ENCODE measurements at places on chromosomes 11 and 22.

GRCh38 chr11:73659961-73660360, 13.6 kb downstream of the PLEKHB1 start:
- no peak for DNase-seq

DNA sequence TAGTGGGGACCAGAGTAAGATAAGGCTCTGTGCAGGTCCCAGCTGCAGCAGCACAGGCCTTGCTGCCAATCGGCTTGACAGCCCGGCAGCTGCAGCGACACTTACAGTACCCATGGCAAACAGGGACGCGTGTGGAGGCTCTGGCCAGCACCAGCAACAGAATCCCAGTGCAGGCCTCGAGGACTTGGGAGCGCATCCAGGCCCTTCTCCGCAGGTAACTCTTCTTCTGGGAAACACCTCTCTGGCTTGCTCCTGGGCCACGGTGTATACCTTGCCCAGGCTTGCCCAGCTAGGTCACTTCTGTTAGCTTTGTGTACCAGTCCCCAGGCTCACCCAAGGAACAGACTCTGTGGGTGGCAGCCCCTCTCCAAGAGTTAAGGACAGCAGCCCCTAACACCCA, 126.7 kb downstream of the CTTN start:
- DNase-seq: no peak

DNA sequence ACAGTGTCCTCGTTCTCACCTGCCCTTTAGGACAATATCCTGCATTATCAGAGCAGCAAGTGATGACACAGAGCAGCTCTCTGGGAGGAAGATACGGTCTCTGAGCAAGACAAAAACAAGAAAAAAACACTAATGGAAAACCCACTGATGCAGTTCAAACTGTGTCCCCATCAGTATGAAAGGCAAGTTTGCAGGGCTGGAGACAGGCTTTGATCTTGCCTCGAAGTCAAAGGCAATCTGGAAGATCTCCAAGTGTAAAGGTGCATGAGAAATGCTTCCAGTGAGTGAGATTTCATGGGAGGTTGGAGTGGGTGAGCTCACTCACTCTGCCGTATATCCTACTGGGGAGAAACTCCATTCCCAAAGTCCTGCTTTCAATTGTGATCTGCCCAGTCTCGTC, 157.5 kb downstream of the KIRREL3 start:
- no peak for DNase-seq

DNA sequence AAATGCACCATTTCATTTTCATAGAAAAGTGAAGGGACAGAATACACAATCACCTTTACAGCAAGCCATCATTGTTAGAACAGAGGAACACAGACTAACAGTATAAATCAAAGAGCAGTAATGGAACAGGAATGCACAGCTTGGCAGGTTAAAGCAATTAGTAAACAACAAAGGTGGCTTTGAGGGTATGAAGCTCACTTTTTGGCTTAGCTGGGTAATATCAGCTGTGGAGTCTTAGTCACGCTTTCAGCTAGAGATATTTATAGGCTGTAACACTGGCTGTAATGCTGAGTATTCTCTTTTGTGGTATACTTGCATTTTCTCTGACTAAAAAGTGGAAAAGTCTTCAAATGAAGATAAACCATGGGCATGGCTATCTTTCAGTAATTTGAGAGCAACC, 1780.5 kb downstream of the LRRC4C start:
- DNase-seq: no peak

DNA sequence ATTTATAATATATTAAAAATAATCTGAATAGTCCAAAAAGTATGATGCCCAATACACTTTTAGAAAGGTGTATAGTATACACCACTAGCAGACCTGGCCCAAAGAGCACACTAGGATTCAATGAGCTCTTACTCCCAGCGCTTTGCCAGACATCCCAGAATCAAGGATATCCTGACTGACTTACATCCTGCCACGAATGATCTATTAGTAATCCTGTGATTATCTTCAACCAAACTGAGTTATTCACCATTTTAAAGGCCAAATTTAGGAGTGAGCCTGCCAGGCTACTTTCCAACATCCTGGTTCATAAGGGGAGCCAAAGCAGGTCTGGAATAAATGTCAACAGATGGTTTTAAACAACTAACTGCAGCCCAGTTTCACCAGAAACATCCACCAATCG, 60.8 kb upstream of the FAM181B start:
- no peak for DNase-seq

- DNase-seq: no peak
Observed at GRCh38 chr22:29737251-29738117, 17.7 kb downstream of the CABP7 start.

- DNase-seq: no peak
Observed at GRCh38 chr22:48097723-48098122, 1335.3 kb downstream of the TBC1D22A start.

DNA sequence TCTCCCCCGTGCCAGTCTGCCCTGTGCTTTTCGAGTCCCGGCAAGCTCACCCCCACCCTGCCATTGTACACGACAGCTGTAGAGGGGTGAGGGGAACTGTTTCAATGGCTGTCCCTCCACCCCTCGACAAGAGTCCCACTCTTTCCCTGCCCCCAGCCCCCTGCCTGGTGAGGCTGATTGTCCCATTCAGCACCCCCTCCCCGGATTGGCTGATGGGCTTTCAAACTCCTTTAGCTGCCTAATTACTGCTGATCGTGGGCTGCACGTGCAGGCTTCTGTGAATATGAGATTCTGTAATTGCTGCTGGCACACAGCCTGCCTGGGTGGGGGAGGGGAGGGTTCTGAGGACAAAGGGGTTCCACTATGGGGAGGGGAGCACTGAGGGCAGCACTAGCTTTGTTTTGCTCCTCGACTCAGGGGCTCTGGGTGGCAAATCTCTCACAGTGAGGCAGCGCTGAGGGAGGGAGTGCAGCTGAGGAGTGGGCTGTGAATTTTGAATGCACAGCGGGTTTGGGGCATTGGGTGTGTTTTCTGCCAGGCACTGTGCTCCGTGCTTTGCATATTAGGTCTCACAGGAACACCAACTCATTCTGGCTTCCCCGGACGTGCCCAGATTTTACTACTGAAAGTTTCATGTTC, 42.6 kb upstream of the ACCSL start:
- peak; percentile 90 for DNase-seq

GRCh38 chr22:35957589-35957988, 71.0 kb downstream of the RBFOX2 start:
- DNase-seq: no peak

DNA sequence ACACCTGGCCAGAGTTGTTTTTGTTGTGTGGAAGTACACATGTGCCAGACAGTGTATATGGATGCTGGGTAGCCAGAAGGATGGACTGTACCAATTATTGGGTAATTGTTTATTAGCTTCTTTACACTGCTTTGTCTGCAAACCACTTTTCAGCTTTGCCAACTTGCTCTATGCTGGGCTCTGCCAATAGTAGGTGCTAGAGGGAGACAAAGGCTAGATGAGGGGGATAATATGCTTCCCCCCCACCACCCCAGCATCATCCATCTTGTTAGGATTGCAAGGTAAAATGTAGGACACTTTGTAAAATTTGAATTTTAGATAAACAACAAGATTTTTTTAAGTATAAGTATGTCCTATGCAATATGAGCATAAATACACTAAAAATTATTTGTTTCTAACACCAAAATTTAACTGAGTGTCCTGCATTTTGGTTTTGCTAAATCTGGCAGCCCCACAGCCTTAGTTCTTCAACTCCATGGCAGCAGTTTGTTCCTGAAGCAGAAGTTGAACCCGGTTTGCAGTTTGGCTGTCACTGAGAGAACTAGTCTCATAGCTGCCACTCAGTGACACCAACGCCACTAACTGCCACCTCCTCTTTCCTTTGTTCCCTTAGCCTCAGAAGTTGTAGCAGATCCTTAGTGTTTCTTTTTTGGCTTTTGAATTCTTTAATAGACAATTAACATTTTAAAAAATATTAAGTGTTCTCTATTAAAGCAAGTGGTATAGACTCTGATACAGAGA, 78.8 kb downstream of the CCDC81 start:
- no peak for DNase-seq

GRCh38 chr11:112735470-112735869, 225.8 kb upstream of the NCAM1 start:
- no peak for DNase-seq

DNA sequence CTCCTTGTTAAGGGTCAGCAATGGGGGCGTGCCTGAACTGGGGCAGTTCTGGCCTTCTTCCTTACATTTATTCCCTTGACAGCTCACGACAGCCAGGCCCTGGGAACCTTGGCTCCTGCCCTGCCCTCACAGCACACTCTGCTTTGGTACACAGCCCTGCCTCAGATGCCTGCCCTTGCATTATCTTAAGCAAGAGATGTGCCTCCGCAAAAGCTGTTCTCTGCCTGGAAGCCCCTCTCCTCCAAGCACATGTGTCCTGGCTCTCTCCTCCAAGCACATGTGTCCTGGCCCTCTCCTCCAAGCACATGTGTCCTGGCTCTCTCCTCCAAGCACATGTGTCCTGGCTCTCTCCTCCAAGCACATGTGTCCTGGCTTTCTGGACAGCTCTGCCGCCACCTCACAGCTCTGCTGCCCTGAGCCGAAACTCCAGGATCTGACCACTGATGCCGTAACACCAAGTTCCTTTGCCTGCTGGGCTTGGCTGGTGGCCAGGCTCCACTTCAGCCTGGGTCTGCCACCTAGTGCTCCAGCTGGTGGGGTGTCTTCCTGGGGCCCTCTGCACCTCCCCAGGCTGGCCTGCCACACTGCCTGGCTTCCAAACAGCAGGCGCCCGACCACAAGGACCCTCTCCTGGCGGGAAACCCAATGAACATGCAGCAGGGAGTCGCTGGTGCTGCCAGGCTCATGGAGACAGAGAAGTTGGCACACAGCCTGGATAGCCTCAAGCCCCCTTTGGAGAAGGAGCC, 53.0 kb downstream of the SCUBE1 start:
- DNase-seq: peak; percentile 40

GRCh38 chr22:19290400-19291217, 910 bp downstream of the CLTCL1 start:
- DNase-seq: no peak

DNA sequence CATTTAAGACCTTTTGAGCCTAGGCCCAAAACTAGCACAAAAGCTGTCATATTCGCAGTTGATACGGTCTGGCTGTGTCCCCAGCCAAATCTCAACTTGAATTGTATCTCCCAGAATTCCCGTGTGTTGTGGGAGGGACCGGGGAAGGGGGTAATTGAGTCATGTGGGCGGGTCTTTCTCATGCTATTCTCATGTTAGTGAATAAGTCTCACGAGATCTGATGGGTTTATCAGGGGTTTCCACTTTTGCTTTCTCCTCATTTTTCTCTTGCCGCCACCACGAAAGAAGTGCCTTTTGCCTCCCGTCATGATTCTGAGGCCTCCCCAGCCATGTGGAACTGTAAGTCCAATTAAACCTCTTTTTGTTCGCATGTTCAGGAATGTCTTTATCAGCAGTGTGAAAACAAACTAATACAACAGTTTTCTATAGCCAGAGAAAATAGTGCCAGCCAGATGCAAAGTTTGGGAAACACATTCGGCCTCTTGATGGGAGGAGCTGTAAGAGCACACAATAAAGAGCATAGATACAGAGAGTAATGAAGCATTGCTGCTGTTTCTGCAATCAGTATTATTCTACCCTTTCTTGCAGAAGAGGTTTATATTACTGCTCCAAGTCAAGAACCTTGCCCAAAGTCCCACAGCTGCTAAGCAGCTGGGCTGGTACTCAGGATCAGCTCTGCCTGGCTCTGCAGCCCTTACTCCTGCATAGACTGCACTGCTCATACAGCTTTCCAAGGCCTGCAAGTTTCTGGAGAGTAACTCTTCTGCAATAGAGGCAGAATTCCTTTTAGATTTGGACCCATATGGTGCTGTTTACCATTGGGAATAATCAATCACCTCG, 2.0 kb upstream of the ZNF195 start:
- DNase-seq: no peak

DNA sequence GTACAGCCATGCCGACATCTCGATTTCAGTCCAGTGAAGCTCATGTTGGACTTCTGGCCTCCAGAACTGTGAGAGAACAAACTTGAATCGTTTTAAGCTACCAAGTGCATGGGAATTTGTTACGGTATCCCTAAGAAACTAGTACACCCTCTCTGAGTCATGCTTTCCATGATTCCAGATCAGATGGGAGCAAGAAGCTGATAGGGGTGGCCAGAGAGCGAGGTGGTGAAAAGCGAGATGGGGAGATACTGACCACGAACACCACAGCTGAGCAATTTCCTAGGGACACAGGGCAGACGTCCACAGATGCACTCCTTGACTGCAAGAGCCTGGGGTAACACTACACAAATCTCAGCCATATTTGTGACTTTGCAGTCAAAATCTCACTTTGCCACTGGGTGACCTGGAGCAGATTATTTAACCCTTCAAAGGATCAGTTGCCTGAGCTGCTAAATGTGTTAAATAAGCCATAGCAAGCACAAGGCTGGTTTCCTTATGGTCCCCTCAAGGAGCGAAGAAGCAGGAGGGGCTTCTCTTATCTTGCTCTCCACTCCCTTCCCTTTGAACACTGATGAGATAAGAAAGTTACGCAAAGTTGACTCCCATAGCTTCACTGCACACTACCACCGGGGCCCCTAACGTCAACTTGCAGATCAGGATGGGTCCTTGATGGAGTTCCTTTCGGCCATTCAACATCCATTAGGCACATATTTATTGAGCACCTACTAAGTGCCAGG, 22.6 kb upstream of the RCN1 start:
- no peak for DNase-seq

GRCh38 chr22:28989035-28989464, 72.6 kb downstream of the C22orf31 start:
- DNase-seq: no peak

DNA sequence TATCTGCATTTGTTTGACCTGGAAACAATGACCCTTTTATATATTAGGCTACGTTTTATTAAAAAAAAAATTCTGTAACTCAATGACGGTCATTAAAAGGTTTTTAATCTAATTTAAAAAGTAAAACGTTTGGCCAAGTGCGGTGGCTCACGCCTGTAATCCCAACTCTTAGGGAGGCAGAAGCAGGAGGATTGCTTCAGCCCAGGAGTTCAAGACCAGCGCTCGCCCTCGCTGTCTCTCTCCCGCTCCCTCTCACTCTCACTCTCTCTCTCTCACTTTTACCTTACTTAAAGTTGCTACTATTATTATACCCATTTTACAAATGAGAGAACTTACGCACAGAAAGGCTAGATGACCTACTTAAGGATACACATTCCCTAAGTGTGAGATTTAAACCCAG, 814 bp upstream of the NARS2 start:
- DNase-seq: no peak

GRCh38 chr22:42077486-42078125, 1.9 kb upstream of the SMDT1 start:
- DNase-seq: no peak

DNA sequence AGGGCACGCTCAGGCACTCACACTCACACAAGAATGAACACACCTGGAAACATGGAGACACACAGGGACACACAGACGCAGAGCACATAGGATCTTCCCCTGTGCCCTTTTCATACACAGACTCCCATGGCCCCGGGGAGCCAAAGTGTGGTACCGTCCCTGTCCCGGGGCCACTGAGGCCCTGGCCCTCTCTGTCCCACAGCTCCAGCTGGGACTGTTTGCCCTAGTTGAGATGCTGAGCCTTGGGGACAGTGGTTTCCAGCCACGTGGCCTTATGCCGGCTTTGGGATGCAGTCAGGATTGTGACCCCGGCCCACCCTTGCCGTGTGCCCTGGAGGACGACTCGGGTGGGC, 100.7 kb downstream of the BCR start:
- no peak for DNase-seq

GRCh38 chr11:129932381-129933067, 37.1 kb upstream of the NFRKB start:
- DNase-seq: peak; percentile 34

Data from NCI-H2171 (cell line).